ENCODE measurements at places on chromosomes 1 and 21.

- peaks cover 4% of the 10 kb centered on the region for H3K27me3 ChIP-seq
- peaks cover 22% of the 10 kb centered on the region for H3K4me1 ChIP-seq
- no peak overlapping the region for H3K27ac ChIP-seq
- no peaks in the 10 kb centered on the region for H3K36me3 ChIP-seq
- no peak for DNase-seq
Measured at GRCh38 chr1:109879881-109880525, 30.6 kb upstream of the CSF1 start.

DNA sequence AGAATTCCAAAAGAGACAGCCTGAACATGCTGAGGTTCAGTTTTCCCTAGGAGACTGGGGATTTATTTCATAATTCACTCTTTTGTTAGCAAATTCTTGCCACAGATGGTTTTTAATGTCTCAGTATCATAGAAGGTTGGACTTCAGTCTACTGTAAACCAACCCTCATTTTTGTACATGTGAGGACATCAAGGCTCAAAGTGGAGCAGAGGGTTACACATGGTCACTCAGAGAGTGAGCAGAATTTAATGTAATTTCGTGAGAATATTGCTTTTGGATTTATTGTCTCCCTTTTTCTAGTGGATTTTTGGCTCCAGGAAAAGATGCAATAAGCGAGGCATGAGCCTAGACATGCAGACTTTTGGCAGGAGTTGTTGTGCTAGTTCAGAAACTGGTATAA is 210.8 kb upstream of the JUN start:
- H3K4me3 ChIP-seq = no peak overlapping the region
- no peaks in the 10 kb centered on the region for H3K36me3 ChIP-seq
- H3K4me1 ChIP-seq = peaks cover 18% of the 10 kb centered on the region
- H3K27me3 ChIP-seq = no peaks in the 10 kb centered on the region
- no peak for DNase-seq
- no peak overlapping the region for H3K27ac ChIP-seq

GRCh38 chr1:77585610-77586314 is 96.7 kb downstream of the ZZZ3 start:
- DNase-seq = no peak
- H3K36me3 ChIP-seq = peaks cover 13% of the 10 kb centered on the region
- H3K27me3 ChIP-seq = no peaks in the 10 kb centered on the region
- no peaks in the 10 kb centered on the region for H3K4me1 ChIP-seq

- H3K27ac ChIP-seq = no peak overlapping the region
- H3K4me3 ChIP-seq = no peak overlapping the region
- no peaks in the 10 kb centered on the region for H3K36me3 ChIP-seq
- no peaks in the 10 kb centered on the region for H3K27me3 ChIP-seq
- DNase-seq = no peak
Measured at GRCh38 chr1:230321341-230321740, 104.8 kb downstream of the PGBD5 start.

- H3K27ac ChIP-seq = no peak overlapping the region
- no peaks in the 10 kb centered on the region for H3K27me3 ChIP-seq
- H3K36me3 ChIP-seq = peaks cover 6% of the 10 kb centered on the region
- H3K4me1 ChIP-seq = no peaks in the 10 kb centered on the region
- no peak for DNase-seq
Measured at GRCh38 chr1:229590119-229590518, 31.6 kb upstream of the ABCB10 start.

DNA sequence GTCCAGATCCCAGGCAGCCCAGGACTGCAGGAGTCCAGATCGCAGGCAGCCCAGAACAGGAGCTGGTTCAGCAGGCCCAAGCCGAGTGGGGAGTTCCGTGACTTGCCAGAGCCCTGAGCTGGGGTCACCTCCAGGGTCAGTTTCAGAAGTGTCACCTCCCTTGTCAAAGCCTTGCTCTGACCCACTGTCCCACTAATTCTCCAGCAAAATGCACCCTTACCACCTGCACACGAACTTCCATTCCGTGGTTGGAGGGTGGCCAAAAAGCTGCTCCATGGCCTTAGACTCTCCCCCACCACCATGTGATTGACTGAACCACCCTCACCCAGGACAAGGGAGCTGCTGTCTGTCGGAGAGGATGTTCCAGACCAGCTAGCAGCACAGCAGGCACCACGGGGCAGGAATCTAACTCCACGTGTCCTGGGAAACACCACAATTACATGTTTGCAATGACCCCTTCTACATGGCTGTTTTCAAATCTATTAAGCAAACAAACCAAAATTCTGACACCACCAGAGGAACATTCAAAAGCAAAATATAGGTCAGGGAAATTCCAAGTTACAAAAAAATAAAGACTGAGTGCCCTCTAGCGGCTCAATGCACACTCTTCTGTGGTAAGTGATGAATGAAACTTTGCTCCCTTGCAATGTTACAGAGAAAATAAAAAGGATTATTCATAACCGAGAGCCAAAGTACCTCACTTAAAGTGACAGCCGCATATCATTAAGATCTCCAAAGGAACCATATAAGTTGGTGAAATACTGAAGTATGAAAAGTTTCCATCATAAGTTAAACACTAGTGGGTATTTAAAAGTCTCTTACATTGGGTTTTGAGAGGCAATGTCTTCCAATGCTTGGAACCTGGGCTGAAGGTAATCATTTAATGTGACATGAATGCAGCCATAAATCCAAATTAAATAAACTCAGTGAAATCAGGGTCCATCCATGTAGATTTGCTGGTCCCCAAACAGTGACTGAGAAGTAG is 76.3 kb downstream of the NPHP4 start:
- H3K27me3 ChIP-seq = no peaks in the 10 kb centered on the region
- no peaks in the 10 kb centered on the region for H3K36me3 ChIP-seq
- peak; percentile 48 for DNase-seq
- no peak overlapping the region for H3K4me3 ChIP-seq
- no peak overlapping the region for H3K27ac ChIP-seq
- H3K4me1 ChIP-seq = no peaks in the 10 kb centered on the region

DNA sequence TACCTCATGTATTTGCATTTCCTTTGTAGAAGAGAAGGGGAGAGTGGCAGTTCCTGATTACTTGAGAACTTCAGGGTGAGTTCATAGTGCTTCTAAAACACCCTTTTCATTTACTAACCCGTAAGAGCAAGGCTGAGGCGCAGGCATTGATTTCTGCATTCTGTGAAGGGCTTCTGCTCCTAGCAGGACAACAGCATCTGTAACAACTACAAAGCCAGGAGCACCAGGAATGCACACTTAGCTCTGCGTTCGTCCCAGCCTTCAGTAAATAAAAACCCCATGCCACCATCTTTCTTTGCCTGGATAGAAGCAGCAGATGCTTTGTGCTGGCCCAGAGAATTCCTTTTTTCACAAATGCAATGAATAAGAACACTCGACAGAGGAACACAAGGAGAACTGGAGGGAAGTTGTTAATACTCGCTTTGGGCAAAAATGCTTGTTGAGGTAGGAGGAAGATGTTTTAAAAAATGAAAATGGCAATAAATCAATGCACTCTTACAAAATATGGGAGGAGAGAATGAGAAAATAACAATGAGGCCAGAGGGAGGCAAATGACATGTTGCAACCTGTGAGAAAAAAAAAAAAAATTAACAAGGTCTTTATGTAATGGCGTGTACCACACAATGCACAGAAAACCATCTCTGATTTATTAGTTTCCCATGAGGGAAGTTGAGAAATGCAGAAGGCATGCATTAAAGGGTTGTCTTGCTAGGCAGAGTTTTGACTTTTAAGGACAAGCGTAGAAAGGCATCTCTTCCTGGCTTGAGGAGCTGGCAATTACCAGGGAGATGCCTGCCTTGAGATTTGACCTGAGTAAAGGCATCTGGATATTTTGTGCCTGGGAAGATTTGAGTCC is 418.8 kb downstream of the DISC1 start:
- H3K4me3 ChIP-seq = no peak overlapping the region
- H3K27me3 ChIP-seq = no peaks in the 10 kb centered on the region
- no peak for DNase-seq
- H3K4me1 ChIP-seq = no peaks in the 10 kb centered on the region
- H3K36me3 ChIP-seq = no peaks in the 10 kb centered on the region

DNA sequence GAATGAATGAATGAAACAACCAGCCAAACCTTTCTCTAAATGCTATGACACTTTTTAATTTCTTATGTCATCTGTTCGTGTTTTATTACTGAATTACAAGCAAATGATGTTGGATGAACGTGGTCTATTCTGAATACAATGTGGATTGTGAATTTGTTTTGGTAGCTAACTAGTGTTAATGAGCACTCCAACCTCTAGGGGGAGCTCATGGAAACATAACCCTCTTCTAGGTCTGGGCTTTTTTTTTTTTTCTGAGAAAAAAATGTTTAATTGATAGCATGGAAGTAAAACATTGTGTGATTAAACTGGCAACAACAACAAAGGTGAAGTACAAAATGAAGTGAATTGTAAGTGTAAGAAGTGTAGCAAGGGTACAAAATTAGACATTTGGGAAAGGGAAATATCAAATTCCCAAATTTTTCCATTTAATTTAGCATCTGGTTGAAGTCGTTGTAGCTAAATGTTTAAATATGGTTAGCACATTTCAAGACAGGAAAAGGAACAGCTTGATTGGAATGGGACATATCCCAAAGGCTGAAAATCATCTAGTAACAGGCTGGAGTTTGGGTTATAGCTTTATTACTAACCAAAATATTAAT is 42.6 kb upstream of the PTGS2 start:
- DNase-seq = peak; percentile 12
- H3K36me3 ChIP-seq = no peaks in the 10 kb centered on the region
- no peaks in the 10 kb centered on the region for H3K27me3 ChIP-seq
- no peak overlapping the region for H3K4me3 ChIP-seq

- no peak overlapping the region for H3K27ac ChIP-seq
- no peak overlapping the region for H3K4me3 ChIP-seq
- no peak for DNase-seq
- H3K4me1 ChIP-seq = peaks cover 21% of the 10 kb centered on the region
- peaks cover 35% of the 10 kb centered on the region for H3K36me3 ChIP-seq
Measured at GRCh38 chr1:33031506-33031905, 5.2 kb downstream of the AK2 start.

GRCh38 chr1:201250326-201251011 is 32.8 kb upstream of the PKP1 start:
- H3K27ac ChIP-seq = no peak overlapping the region
- H3K4me1 ChIP-seq = no peaks in the 10 kb centered on the region
- H3K27me3 ChIP-seq = no peaks in the 10 kb centered on the region
- no peak overlapping the region for H3K4me3 ChIP-seq
- no peaks in the 10 kb centered on the region for H3K36me3 ChIP-seq
- no peak for DNase-seq

DNA sequence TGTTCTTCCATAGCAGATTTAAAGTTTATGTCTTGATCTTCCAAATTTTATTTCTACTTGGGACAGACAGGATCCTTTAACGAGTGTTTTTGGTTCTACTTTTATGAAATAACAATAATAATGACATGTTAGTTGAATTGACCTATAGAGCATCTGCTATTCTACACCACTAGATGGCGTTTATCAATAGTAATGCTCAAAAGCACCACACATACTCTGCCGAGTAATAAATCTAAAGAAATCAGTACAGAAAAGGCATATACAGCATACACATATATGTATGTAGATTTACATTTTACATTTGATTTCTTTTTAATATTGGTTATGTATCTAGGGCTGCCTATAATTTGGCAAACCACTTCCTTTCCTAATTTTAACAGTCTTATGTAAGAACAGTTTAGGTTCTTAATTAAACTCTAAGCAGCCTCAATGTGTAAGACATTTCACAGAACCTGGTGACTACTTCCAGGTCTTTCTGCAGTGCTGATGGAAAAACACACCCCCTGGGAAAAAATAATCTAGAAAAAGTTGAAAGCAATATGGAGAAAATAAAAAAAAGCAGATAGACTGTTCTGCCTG is 5.9 kb upstream of the SIPA1L2 start:
- H3K27ac ChIP-seq = no peak overlapping the region
- DNase-seq = peak; percentile 46
- H3K4me3 ChIP-seq = no peak overlapping the region
- no peaks in the 10 kb centered on the region for H3K36me3 ChIP-seq
- H3K4me1 ChIP-seq = peaks cover 3% of the 10 kb centered on the region

DNA sequence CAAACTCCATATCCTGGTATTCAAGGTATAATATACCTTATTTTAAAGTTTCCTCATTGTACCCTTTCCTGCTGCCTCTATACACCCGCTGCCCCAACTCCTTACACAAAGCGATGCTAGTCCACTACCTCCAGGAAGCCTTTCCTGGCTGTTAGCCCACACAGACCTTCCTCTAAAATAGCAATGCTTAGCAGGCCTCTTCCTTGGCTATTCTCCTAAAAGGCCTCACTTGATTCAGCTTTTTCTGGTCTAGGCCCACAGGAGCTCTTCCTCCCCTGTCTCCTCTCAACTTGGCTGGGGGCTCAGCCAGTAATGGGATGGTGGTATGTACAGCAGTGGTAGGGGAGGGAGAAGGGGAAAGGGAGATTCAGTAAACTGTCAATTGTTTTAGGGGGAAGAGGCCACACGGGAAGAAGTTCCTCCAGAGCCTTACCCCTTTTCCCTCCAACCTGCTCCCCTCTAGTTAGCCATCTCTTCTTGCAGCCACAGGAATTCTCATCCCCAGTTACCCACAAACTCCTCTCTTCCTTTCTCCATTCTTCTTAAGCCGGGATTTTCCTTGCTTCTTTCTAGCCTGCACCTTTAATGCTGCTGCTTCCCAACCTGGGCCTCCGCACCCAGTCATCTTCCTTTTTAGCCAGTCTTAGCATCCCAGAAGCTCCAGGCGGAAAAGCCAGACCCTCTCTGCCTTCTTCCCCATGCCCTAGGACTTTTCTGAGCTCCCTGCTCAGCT is 2.6 kb downstream of the LRRC41 start:
- peak overlapping the region; percentile 92 for H3K27ac ChIP-seq
- H3K36me3 ChIP-seq = no peaks in the 10 kb centered on the region
- no peak for DNase-seq
- peak overlapping the region; percentile 67 for H3K4me3 ChIP-seq
- H3K27me3 ChIP-seq = no peaks in the 10 kb centered on the region
- H3K4me1 ChIP-seq = peaks cover 29% of the 10 kb centered on the region

- no peaks in the 10 kb centered on the region for H3K4me1 ChIP-seq
- H3K36me3 ChIP-seq = no peaks in the 10 kb centered on the region
- H3K27ac ChIP-seq = no peak overlapping the region
- no peaks in the 10 kb centered on the region for H3K27me3 ChIP-seq
- no peak overlapping the region for H3K4me3 ChIP-seq
Measured at GRCh38 chr1:228697207-228698016, 37.9 kb upstream of the RHOU start.

DNA sequence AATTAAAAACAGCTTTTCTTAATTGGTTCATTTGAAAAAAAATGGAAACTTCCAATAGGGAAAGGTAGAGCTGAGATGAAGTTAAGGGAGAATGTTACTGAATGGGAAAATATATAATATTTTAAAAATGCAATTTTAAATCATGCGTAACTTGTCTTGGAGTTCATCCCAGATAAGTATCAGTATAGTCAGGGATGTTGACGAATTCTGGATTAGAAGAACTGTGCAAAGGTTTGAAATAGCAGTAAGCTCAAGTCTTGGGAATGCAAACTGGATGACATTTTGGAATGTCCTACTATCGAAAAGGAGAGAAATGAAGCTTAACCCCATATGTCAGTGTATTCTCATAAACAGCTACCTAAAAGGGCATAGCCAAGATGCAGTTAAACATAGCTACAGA is 4.0 kb upstream of the ST6GALNAC3 start:
- H3K4me1 ChIP-seq = peaks cover 9% of the 10 kb centered on the region
- no peaks in the 10 kb centered on the region for H3K27me3 ChIP-seq
- no peak overlapping the region for H3K27ac ChIP-seq
- H3K36me3 ChIP-seq = no peaks in the 10 kb centered on the region
- no peak overlapping the region for H3K4me3 ChIP-seq
- DNase-seq = no peak

GRCh38 chr1:74824497-74825107 is 91.7 kb downstream of the TYW3 start:
- H3K4me3 ChIP-seq = no peak overlapping the region
- no peaks in the 10 kb centered on the region for H3K27me3 ChIP-seq
- no peaks in the 10 kb centered on the region for H3K36me3 ChIP-seq
- DNase-seq = no peak
- no peaks in the 10 kb centered on the region for H3K4me1 ChIP-seq

All from B cell (primary cell).